Testis (tissue), 5 donors: ENCODE measurements at places on chromosomes 5 and 9. TPM values are rescaled to one million over a fixed set of nuclear protein-coding genes. Genes with fewer than 3 reads are reported as not detected.

GRCh38 chr5:164237486-164237885, 732.1 kb downstream of the MAT2B start:
- no peaks in the 10 kb centered on the region for H3K4me1 ChIP-seq
- DNase-seq = no peak
- H3K4me3 ChIP-seq = no peak overlapping the region
- no peaks in the 10 kb centered on the region for H3K36me3 ChIP-seq

TMEM171 gene
- 1.7 TPM for total RNA-seq

DNA sequence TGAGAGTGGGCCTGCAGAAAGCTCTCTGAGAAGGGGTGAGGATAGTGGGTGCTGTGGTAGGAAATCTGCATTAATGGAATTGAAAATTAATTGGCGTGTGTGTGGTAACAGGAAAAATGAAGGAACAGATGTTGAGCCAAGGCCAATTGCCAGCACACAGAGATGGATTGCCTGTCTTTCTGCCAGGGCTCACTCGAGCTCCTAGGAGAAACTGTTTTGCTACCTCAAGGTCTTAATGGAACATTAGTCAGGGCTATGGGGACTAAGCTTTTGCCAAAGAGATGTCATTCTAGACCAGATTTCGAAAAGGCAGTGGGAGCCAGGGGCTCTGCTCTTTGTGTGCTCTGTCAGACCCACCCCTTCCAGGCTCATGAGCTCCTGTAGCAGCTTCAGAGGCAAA, 124.0 kb upstream of the EFNA5 start:
- no peak overlapping the region for H3K4me3 ChIP-seq
- H3K27me3 ChIP-seq = no peaks in the 10 kb centered on the region
- no peaks in the 10 kb centered on the region for H3K36me3 ChIP-seq
- no peak overlapping the region for H3K27ac ChIP-seq

DNA sequence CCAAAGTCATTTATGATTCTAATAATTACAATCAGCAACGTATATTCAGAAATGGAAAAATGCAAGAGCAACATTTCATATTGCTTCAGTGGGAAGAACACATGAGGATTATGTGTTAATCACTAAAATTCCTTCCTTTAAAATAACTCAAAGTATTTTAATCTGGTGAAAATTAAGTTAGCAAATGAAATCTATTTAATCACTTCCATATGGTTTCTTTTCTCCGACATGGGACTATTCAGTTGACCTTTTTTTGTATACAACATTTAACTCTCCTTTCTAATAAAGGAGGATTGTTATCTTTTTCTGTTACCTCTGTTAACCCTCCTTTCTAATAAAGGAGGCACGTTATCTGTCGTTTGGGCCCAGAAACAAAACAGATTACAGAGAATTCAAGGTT, 59.9 kb downstream of the HOMER1 start:
- H3K27ac ChIP-seq = no peak overlapping the region
- no peak overlapping the region for H3K4me3 ChIP-seq
- no peaks in the 10 kb centered on the region for H3K27me3 ChIP-seq
- H3K4me1 ChIP-seq = no peaks in the 10 kb centered on the region
- DNase-seq = no peak

GRCh38 chr9:133995012-133995896, 3.1 kb upstream of the VAV2 start:
- peaks cover 9% of the 10 kb centered on the region for H3K4me1 ChIP-seq
- no peaks in the 10 kb centered on the region for H3K36me3 ChIP-seq
- no peak overlapping the region for H3K27ac ChIP-seq

DNA sequence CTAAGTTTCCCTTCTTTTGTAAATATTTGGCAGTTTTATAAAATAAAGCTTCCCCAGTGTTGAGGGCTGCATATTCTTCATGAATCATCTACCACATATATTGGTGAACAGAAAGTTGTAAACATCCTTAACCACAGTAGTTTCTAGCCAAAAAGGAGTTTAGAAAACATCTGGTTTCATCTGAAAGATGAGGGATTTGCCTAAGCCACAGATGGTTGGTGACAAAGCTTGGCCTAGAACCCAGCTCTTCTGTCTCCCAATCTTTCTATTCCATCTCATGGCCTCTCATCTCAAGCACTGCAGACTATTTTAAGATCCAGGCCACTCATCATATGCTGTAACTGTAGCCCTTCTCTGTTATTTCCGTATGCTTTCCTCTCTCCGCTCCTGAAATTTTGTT, 232.3 kb upstream of the TRPM3 start:
- H3K27me3 ChIP-seq = no peaks in the 10 kb centered on the region
- no peaks in the 10 kb centered on the region for H3K36me3 ChIP-seq
- H3K4me1 ChIP-seq = no peaks in the 10 kb centered on the region
- no peak overlapping the region for H3K4me3 ChIP-seq
- DNase-seq = no peak

PHF24 gene
- total RNA-seq = 132 TPM

GRCh38 chr5:111854186-111854585, 97.2 kb upstream of the NREP start:
- DNase-seq = no peak
- H3K4me3 ChIP-seq = no peak overlapping the region
- no peak overlapping the region for H3K27ac ChIP-seq
- no peaks in the 10 kb centered on the region for H3K36me3 ChIP-seq
- no peaks in the 10 kb centered on the region for H3K27me3 ChIP-seq

- no peak for DNase-seq
- no peak overlapping the region for H3K4me3 ChIP-seq
- H3K36me3 ChIP-seq = no peaks in the 10 kb centered on the region
- no peak overlapping the region for H3K27ac ChIP-seq
- H3K27me3 ChIP-seq = no peaks in the 10 kb centered on the region
These were observed 31.4 kb downstream of the CAMK2A start for GRCh38 chr5:150258130-150258529.

DNA sequence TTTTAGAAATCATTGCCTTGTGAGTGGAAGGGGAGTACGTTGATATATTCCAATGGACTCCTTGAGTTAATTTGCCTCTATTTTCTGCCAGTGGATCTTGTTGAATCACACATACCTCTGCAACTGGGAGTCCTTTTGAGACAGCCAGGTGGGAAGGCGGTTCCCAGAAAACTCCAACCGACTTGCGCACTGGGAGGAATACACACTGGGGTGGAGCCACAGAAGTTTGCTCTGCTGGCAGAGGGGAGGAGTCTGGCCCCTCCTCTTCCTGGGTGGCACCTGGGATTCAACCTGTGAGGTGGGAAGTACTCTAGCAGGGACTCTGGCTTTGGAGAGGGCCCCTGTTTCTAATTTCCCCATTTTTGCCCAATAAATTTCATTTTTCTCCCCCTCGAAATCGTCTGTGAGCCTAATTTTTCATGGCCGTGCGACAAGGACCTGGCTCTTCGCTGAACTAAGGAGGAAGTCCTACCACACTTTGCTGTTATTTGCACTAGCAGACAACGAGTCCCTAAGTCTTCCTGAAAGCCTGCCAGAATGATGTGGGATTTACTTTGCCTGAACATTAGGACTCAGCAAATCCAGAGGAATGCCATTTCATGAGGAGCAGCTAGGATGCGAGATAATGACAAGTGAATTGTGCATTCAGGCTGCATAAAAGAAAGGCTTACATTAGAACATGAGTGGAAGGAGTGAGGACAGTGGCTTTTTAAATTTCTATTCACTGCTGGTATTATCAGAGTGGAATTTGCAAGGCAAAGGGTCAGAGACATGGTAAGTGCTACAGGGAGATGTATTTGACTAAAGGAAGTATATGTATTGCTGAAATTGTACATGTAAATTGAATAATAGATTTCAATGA, 67.2 kb downstream of the PRLR start:
- H3K36me3 ChIP-seq = no peaks in the 10 kb centered on the region
- H3K27ac ChIP-seq = no peak overlapping the region
- no peaks in the 10 kb centered on the region for H3K27me3 ChIP-seq
- DNase-seq = no peak
- H3K4me1 ChIP-seq = peaks cover 22% of the 10 kb centered on the region

ORM2 gene
- 0.56 TPM for total RNA-seq
